ENCODE measurements at places on chromosomes 13 and 19.

GRCh38 chr19:13794398-13794756 lies 866 bp upstream of the ZSWIM4 start:
- H3K27ac ChIP-seq: peak overlapping the region; percentile 97
- peak; percentile 94 for DNase-seq
- H3K27me3 ChIP-seq: no peaks in the 10 kb centered on the region
- H3K4me3 ChIP-seq: peak overlapping the region; percentile 76
- no peaks in the 10 kb centered on the region for H3K36me3 ChIP-seq

DNA sequence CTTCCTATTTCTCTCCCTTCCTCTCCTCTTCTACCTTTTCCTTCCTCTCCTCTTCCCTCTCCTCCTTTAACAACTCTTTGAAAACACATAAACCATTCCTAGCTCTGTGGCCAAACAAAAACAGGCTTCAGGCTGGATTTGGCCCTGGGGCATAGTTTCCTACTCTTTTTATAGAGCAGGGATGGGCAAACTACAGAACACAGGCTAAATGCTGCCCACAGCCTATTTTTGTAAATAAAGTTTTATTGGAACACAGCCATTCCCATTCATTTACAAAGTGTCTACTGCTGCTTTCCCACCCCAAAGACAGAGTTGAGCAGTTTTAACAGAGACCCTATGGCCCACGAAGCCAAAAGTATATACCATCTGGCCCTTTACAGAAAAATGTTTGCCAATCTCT lies 35.4 kb downstream of the LHFPL6 start:
- DNase-seq: no peak
- no peaks in the 10 kb centered on the region for H3K27me3 ChIP-seq
- no peak overlapping the region for H3K27ac ChIP-seq
- peaks cover 4% of the 10 kb centered on the region for H3K4me1 ChIP-seq
- H3K36me3 ChIP-seq: no peaks in the 10 kb centered on the region

DNA sequence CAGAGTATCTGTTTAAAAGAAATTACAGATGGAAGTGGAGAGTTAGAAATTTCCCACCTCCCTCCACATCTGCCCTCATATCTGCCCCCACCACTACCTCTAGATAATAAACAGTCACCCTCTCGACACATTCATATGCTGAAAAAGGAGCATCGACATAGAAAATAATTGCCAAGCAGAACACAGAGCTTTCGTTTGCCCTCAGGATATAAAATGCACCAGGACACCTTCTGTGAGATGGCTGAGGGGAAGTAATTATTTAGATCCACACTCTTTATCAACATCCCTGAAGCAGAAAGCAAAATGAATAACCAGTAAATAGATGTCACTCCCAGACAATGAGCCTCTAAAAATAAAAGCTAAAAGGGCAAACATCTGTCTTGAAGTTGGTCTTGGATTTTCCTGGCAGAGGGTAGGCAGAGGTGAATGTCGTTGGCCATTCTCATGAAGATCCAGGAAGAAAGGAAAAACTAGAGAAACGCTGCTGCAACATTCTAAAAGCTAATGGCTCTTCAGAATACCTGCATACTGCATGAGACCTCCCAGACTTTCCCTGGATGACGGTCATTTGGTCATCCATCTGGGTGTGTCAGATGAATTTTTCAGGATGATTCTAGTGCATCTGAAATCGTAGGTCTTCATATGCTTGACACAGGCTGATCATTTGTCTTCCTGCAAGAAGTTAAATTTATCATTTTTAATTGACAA lies 527.5 kb downstream of the RFC3 start:
- H3K27me3 ChIP-seq: no peaks in the 10 kb centered on the region
- H3K27ac ChIP-seq: no peak overlapping the region
- DNase-seq: no peak
- no peaks in the 10 kb centered on the region for H3K36me3 ChIP-seq
- H3K4me3 ChIP-seq: no peak overlapping the region
- no peaks in the 10 kb centered on the region for H3K4me1 ChIP-seq

DNA sequence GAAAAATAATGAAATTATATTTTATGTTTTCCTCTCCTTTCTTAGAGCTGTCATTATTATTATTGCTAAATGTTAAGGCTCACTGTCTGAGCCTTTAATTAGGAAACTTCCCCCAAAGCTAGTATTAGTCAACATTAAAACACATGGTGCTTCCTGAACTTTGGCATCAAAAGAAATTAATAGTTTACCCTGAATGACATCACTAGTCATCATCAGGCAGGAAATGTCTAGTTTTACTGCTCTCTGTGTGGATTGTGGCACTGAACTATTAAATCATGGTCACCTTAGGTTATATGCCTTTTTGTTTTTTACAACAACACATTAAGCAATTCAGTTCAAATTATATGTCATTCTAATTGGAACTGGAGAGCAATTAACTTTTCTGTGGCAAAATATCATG lies 595.5 kb downstream of the SLITRK1 start:
- H3K27ac ChIP-seq: no peak overlapping the region
- no peak for DNase-seq
- no peaks in the 10 kb centered on the region for H3K4me1 ChIP-seq
- no peak overlapping the region for H3K4me3 ChIP-seq
- H3K27me3 ChIP-seq: no peaks in the 10 kb centered on the region

DNA sequence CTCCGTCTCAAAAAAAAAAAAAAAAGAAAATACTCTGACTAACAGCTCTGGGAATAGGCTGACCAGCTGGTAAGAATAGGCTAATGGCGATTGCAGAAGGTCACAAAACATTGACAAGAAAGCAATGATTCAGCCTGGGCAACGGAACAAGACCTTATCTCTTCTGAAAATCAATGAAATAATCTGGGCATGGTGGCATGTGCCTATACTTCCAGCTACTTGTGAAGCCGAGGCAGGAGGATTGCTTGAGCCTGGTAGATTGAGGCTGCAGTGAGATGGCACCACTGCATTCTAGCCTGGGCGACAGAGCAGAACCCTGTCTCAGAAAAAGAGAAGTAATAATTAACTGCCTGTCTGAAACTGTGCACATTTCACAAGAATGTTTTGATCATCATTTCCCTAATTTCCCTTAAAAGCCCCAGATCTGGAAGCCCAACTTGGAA lies 18.8 kb upstream of the MTRF1 start:
- no peak overlapping the region for H3K27ac ChIP-seq
- no peaks in the 10 kb centered on the region for H3K36me3 ChIP-seq

- H3K36me3 ChIP-seq: no peaks in the 10 kb centered on the region
- DNase-seq: no peak
- H3K27me3 ChIP-seq: no peaks in the 10 kb centered on the region
These were observed 25.0 kb upstream of the INTS6 start for GRCh38 chr13:51477653-51478324.

DNA sequence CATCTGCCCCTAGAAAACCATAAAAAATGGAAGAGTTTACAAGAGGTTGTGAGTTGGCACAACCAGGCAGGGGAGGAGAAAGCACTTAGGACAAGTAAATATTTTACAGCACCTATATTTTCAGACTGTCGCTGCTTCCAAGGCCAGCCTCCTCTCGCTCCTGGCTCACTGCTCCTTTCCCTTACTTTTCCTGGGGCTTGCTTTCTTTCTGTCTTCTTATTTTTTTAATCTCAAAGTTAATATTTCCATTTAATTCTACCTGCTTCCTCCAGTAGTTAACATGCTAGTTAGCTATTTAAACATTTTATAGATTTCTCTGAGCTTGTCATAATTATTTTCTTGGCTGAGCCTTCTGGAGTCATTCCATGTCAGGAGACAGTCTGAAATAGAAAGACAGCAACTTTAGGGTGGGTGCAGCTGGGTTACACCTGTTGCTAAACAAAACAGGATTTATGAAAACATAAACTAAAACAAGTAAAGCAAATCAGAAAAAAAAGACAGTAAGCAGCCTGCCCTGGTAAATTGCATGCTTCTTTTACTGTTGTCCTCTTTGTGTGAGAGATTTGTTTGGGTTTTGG lies 330.1 kb downstream of the DLEU7 start:
- no peaks in the 10 kb centered on the region for H3K36me3 ChIP-seq
- H3K4me3 ChIP-seq: no peak overlapping the region
- H3K27ac ChIP-seq: peak overlapping the region; percentile 81
- H3K4me1 ChIP-seq: peaks cover 10% of the 10 kb centered on the region

DNA sequence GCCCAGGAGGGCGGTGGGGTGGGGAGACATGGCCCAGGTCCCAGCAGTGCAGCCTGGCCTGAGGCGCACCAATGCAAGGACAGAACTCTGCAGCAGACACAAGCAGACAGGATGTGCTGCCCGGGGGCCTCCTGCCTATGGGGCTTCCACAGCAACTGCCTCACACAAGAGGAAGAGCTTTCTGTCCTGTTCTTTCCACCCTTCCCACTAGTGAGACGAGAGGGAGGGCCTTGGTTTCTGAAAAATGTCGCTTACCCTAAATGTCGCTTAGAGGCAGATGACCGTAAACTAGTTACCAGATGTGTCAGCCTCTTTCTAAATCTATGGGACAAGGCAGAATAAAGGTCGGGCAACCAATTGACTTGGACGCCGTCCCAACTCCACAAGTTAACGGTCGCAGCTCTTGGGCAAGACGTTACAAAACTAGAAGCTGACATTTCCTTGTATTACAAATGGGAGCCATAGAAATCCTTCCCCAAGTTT lies at the start of gene LAIR1:
TSS of gene LAIR1 (minus strand) at position 157 of the 483 bp plus-strand sequence. CDS start at position 30, 127 bp downstream.
- H3K27ac ChIP-seq: no peak within 1 kb of the TSS
- H3K27me3 ChIP-seq: peaks cover 4% of the 10 kb centered on the region
- H3K4me3 ChIP-seq: peak within 1 kb of the TSS; percentile 24
- DNase-seq: no peak

GRCh38 chr19:17402982-17403855 lies 2.2 kb downstream of the BST2 start:
- no peak for DNase-seq
- H3K4me3 ChIP-seq: peak overlapping the region; percentile 54
- no peaks in the 10 kb centered on the region for H3K27me3 ChIP-seq
- peak overlapping the region; percentile 88 for H3K27ac ChIP-seq
- no peaks in the 10 kb centered on the region for H3K4me1 ChIP-seq
- no peaks in the 10 kb centered on the region for H3K36me3 ChIP-seq

- no peak overlapping the region for H3K27ac ChIP-seq
- H3K36me3 ChIP-seq: no peaks in the 10 kb centered on the region
- H3K4me3 ChIP-seq: no peak overlapping the region
- H3K4me1 ChIP-seq: no peaks in the 10 kb centered on the region
- H3K27me3 ChIP-seq: no peaks in the 10 kb centered on the region
These were observed 761.5 kb downstream of the PCDH9 start for GRCh38 chr13:66468656-66469055.

DNA sequence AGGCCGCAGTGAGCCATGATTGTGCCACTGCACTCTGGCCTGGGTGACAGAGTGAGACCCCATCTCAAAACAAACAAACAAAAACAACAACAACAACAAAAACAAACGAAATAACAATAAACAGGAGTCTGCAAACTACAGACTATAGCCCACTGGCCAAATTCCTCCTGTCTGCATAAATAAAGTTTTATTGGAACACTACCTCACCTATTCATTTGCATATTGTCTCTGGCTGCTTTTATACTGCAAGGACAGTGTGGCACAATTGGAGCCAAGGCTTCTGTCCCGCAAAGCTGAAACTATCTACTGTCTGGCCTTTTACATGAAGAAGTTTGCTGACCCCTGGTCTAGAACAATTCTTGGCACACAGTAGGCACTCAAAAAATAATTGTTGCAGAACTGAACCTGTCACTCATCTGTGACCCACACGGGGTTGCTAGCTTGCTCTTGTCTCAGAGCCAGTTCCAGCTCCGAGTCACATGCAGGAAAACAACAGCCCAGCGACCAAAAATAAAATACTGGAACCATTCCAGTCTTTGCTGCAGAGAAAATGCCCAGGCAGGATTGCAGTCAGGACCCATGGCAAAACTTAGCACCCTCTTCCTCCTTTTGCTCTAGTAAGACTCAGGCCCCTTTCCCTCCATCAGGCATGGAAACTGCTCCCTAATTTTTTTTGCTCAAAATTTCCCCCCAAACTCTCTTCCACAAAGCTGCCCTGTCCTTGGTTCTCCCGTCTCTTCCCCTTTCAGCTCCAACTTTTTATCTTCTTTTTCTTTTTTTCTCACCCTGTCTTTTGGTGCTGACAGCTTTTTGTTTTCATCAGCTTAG lies 4.8 kb upstream of the MYH14 start:
- H3K27me3 ChIP-seq: no peaks in the 10 kb centered on the region
- H3K36me3 ChIP-seq: no peaks in the 10 kb centered on the region
- H3K4me3 ChIP-seq: no peak overlapping the region
- no peaks in the 10 kb centered on the region for H3K4me1 ChIP-seq

GRCh38 chr13:46487748-46488147 lies 65.2 kb upstream of the LRCH1 start:
- no peak overlapping the region for H3K27ac ChIP-seq
- no peaks in the 10 kb centered on the region for H3K4me1 ChIP-seq
- no peaks in the 10 kb centered on the region for H3K27me3 ChIP-seq
- no peaks in the 10 kb centered on the region for H3K36me3 ChIP-seq

DNA sequence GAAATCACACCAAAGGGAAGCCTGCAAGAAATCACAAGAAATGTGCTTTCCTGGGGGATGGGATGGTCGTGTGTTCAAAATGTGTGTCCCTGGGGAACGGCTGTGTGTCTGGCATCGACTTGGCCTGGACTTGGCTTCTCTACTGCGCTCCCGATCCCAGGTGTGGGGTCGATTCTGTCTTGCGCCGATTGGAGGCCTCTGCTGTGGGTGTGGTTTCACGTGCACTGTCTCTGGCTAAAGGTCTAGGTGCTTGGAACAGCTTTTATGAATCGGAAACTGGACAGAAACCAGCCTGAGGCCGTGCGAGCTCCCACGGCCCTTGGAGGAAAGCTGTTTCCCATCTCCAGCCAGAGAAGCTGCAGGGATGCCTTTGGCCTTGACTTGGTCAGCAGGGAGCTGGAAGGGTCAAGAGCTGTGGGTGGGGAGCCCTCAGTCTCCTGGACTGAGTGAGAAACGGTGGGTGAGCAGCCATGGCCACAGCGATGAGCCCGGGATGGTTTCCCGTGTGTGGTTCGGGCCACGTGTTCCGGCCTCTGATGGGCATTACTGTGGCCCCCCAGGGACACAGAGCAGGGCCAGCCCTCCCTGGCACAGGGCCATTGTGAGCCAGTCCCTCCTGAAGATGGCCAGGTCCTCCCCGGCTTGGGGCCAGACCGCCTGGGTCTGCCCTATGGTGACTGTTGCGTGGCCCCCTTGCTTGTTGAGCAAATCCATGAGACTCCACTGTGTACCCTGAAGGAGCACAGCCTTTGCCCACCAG lies 29.7 kb downstream of the MCF2L start:
- H3K4me3 ChIP-seq: no peak overlapping the region
- H3K4me1 ChIP-seq: no peaks in the 10 kb centered on the region
- no peaks in the 10 kb centered on the region for H3K27me3 ChIP-seq

DNA sequence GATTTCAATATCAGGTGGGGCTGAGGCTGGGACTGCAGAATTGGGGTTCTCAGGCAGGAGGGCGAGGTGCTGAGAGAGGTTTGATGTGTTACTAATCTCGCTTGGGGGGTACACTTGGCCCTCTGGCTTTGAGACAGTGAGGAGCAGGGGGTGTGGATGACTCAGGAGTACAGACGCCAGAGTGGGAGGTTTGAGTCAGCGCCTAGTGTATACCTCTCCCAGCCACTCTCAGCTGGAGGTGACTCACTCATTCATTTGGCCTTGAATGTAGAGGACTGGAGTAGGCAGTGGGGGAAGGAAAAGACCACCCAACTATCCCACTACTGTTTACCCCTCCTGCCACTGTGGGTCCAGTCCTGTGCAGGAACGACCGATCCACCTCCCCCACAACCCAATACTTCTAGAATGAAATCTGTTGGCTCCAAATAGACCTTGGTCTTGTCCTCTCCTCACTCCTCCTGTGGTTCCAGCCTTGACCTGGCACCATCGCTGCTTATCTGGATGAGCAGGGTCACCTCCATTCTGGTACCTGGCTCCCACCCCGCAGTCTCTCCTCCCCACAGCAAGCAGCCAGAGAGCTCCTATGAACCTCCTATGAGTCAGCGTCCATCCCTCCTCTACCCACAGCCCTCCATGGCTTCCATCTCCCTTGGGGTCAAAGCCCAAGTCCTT lies 20.1 kb upstream of the ZNRF4 start:
- H3K36me3 ChIP-seq: no peaks in the 10 kb centered on the region
- peaks cover 26% of the 10 kb centered on the region for H3K27me3 ChIP-seq
- H3K4me1 ChIP-seq: no peaks in the 10 kb centered on the region
